ENCODE measurements at places on chromosomes 11 and 22.

DNA sequence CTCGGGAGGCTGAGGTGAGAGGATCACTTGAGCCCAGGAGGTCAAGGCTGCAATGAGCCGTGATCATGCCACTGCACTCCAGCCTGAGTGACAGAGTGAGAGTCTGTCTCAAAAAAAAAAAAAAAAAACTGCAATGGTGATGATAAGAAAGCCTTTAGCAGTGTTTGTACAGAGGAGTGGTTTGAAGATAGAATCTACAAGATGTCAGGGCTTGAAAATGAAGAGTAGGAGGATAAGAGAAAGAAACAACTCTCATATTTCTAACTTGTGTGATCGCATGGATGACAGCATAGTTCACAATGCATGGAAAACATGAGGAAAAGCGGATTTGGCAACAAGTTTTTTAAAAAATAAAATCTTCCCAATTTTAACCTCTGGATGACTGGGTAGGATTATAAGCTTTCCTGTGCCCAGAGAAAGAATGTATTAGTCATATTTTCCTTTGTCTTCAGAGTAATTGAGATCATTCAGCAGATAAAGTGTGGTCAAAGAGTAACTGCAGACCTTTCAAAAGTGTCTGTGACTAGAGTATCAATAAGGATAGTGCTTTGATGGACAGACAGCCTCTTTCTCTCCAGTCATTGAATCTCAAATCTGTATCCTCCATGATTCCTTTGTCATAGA lies 328.1 kb downstream of the CASP12 start:
- no peak for DNase-seq

GRCh38 chr22:44970291-44970690 lies 39.5 kb downstream of the PHF21B start:
- DNase-seq, result no peak

GRCh38 chr11:86255896-86256295 lies 11.3 kb downstream of the EED start:
- DNase-seq, result no peak

GRCh38 chr11:1749395-1750351 lies 722 bp downstream of the IFITM10 start:
- no peak for DNase-seq

GRCh38 chr11:21603886-21604285 lies 589.0 kb upstream of the ANO5 start:
- DNase-seq, result no peak

DNA sequence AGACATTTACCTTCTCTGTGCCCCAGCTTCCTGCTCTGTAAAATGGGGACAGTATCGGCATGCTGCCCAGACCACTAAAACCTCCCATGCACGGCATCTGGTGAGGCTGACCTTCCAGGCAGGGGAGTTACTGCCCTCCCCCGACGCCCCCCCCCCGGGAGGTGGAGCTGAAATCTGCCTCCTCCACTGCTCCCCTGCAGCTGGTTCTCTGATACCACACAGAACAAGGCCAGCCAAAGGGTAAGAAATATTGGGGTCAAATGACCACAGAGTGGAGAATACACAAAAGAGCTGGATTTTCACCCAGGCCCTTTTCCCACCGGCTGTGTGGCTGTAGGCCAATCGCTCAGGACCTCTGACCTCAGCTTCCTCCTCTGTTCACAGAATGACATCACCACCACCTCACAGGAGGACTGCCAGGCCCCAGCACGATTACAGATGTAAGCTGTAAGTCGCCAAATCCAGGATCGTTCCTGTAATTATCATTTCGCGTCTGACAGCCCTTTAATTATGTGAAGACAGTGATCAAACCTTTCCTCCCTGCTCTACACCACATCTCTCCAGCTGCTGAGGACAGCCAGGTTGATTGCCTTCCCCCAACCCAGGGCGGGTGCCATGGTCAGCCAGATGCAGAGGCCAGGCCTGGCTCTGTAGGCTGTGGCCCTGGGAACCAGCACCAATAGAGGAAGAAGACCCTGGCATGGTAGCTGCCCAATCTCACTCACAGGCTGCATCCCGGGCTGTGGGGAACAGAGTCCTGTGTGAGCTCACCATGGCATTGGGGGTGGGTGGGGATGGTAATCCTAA lies 35.7 kb upstream of the KLHL35 start:
- no peak for DNase-seq

DNA sequence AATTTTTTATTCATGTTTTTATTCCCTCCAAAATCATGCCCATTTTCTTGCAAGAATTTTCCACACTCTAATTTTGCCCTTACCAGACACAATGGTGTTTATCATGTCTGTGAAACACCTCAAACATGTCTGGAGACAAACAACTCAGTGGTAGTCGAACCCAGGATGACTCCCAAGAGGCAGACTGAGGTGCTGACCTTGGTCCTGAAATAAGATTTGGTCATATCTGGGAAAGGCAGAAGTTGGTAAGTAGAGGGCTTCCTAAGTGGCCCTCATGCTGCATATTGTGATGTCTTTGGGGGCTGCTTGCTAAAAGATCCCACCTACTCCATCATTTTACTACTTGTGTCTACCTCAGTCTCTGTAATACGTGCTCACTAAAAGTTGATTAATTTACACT lies 369.4 kb upstream of the ISX start:
- DNase-seq, result no peak

GRCh38 chr11:97060184-97060583 lies 670.4 kb downstream of the JRKL start:
- no peak for DNase-seq

DNA sequence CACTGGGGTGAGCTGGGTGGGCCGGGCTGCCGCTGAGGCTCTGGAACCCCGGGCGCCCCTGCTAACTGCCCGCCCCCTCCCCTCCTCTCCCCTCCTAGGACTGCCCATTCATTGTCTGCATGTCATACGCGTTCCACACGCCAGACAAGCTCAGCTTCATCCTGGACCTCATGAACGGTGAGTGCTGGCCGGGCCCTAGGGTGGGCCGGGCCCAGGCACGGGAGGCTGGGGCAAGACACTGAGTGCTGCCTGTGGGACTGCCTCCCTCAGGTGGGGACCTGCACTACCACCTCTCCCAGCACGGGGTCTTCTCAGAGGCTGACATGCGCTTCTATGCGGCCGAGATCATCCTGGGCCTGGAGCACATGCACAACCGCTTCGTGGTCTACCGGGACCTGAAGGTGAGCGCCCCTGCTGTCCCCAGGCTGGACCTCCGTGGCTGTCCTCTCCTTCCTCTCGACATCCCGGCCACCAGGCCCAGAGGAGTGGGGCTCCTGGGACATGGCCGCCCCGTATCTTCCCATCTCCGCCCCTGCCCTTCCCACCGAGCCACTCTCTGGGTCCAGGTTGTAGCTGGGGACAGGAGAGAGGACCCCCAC lies 7.5 kb upstream of the ANKRD13D start:
- no peak for DNase-seq

DNA sequence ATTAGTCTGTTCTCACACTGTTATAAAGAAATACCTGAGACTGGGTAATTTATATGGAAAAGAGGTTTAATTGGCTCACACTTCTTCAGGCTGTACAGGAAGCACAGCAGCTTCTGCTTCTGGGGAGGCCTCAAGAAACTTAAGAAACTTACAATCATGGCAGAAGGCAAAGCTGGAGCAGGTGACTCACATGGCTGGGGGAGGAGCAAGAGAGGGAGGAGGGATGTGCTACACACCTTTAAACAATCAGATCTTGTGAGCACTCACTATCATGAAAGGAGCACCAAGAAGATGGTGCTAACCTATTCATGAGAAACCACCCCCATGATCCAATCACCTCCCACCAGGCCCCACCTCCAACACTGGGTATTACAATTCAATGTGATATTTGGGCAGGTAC lies 381.6 kb downstream of the ETS1 start:
- DNase-seq, result no peak

- DNase-seq, result no peak
Measured at GRCh38 chr11:15976433-15977045, 379.8 kb downstream of the SOX6 start.

DNA sequence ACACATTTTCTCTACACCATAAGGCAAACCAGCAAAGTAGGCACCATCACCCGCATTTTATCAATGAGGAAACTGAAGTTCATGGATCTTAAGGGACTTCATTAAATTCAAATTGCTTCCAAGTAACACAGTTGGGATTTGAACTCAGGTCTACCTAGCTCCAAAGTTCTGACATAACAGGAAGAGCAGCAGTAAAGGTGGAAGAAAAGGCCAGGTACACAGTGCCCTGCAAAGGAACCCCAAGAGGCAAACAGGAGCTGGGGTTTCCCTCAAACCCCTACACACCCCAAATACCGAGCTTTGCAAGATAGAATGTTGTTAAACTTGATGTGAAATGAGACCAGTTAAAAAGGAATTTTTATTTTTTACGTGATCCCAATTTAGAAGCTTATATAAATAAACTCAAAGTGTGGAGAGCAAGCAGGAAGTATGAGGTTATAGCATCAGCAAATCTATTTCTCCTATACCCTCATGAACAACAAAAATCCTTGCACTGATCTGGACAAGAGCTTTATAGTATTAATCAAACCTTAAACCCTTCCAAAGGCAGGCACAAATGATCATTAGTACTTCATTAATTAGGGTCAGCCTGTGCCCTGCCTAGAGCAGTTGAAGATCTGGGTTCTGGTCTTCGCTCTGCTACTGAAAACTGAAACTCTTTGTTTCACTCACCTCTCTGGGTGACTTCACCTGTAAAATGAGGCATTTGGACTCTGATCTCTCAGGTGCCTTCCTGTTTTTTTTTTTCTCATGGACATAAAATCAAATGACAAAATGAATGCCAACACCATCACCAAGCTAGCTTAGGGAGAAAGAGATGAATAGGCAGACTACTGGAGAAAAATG lies 36.5 kb downstream of the SYTL2 start:
- DNase-seq, result no peak

GRCh38 chr22:22604326-22605073 lies 39.9 kb upstream of the GGTLC2 start:
- DNase-seq, result no peak

DNA sequence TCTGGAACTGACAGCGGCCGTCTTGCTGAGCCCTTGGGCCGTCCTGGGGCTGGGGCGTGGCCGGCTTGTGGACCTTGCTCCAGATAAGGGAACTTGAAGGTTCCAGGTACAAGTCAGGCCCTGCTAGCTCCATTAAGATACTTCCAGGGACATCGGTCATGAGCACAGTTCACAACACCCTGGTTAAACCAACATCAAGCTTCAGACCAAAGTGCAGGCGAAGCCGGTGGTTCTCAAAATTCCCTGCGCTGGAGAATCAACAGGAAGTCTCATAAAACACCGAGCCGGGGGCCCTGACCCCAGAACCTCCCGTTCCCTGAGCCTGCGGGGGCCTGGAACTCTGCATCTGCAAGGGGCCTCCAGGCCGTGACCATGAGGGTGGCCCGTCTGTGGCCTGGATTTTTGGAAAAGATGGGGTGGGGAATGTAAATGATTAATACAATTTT lies 1043.8 kb downstream of the BRD1 start:
- no peak for DNase-seq

- no peak for DNase-seq
Measured at GRCh38 chr11:32053151-32053888, 37.6 kb upstream of the RCN1 start.

- DNase-seq, result no peak
Measured at GRCh38 chr22:42363892-42364291, 68.3 kb downstream of the NFAM1 start.

DNA sequence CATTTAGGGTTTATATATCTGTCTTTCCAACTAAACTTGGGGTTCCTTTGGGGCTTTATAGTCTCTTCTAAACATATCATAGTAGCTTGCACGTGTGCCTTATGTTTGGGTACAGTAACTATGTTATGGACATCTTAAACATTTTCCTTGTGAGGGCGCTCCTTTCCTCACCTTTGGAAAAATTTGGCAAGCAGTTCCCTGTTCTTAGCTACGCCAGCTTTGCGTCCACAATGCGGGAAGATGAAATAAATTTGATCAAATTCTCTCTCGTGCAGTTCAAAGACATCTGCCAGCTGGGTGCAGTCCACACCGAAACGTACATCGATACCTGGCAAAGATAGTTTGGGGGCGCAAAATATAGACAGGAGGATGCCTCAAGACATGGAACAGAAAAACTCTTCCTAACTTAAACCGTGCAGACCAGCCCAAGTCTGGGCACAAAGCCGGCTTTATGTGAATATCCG lies 548 bp downstream of the FDXACB1 start:
- no peak for DNase-seq

DNA sequence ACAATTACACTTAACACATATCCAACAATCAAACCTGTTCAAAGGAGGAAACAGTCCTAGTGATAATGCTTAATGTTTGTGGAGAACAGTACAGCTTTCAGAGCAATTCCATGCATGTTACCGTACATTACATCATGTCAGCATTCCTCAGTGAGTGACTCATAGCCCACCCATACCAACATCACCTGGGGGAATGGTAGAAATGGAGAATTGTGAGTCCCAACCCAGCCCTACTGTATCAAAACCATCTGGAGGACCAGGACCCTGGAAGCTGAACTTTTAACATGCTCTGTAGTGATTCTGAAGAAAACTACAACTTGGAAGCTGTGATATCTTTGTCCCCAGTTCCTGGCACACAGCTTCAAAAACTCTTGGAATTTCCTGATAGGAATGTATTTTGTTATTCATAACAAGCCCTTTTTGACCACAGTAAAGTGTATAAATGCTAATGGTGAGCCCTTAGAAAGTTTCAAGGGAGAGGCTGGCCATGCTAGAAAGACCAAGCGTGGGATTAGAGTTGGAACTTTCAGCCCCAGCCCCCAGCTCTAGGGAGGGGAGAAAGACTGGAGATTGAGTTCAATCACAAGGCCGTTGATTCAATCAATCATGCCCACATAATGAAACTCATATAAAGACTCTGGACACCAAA lies 301.1 kb downstream of the BUD13 start:
- no peak for DNase-seq

- no peak for DNase-seq
Measured at GRCh38 chr22:37566329-37566837, 6.1 kb downstream of the CDC42EP1 start.

GRCh38 chr11:60390419-60390818 lies 5.8 kb upstream of the MS4A14 start:
- DNase-seq, result no peak

DNA sequence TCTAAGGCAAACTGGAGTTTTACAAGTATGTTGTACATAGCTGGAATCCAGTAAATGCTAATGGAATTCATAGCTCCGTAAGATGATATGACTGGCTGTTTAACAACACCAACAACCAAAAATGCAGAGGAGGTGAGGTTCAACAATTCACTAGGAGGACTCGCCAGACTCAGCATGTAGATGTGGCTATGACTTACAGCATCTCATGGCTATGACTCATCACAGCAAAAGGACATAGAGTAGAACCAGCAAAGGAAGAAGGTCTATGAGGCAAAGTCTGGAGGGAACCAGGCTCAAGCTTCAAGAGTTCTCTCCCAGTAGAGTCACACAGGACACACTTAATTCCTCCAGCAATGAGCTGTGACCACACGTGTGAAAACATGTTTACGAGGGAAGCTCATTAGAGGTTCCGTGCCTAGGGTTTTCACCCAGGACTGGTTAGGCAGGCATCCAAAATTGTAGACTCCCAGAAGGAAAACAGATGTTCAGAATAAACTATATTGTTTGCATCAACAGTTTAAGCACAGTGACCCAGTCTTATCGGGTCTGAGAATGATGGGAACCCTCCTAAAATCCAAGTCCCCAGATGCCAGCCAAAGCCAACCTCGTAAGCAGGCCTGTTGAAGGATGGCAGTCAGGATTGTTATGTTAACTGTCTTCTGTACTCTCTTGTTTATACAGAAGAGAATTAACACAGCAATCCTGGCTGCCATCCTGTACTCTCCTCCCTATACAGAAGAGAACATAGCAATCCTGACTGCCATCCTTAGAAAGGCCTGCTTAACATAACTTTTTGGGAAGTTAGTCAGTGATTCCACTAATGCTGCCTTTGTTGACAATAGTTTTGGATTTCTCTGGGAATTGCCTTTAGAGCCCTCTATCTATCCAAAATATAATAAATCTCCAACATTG lies 116.6 kb downstream of the LARGE1 start:
- no peak for DNase-seq

Measured in activated CD4-positive, CD25-positive, alpha-beta regulatory T cell (primary cell).